ENCODE measurements at places on chromosomes 2 and 18.

DNA sequence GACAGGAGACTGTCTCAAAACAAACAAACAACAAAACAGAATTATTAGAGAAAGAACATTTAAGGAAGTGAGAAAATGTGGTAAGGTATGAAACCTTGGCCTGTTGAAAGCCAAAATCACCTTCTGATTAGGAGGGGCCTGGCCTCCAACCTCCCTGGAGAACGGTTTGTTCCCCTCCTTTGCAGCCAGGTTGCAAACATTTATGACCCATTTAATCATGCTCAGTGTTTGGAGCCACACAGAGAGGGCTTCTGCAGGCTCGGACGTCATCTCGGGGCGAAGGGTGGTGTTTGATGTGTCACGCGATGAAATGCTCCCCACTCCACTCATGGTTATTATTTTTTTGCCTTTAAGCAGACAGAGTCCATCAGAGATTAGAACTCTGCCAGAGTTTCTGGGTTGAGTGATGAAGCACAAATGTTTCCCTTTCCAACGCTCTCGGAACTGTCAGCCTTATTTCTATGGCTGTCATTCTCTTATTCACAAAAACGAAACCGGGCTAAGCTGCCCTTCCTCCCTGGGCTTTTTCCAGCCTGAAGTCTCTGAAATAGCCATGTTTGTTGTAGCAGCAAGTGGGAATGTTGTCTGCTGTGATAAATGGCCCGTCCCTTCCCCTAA is 33.6 kb upstream of the ROCK2 start:
- no peak for DNase-seq

- DNase-seq, result no peak
Measured at GRCh38 chr2:127597046-127597983, 48.6 kb upstream of the GPR17 start.

GRCh38 chr18:63287691-63288220 is 31.8 kb downstream of the BCL2 start:
- DNase-seq, result no peak

DNA sequence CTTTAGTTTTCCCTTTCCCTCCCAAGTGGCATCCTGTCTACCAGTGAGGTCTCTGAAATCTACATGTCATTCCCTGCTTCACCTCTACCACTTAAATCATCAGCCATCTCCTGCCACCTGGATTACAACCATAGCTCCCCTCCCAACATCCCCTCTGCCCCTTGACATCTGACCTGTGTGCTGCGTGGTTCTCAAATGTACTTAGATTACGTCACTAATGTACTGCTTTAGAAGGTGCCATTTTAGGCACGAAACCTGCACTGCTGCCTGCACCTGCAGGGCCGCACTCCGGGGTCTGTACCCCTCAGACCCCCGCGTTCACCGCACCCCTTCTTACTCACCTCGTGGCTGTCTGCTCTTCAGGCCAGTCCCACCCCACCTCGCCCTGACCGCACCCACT is 395.1 kb upstream of the MYT1L start:
- no peak for DNase-seq

GRCh38 chr2:23432531-23432930 is 47.6 kb downstream of the KLHL29 start:
- no peak for DNase-seq

- DNase-seq, result no peak
Measured at GRCh38 chr2:142983174-142983573, 105.7 kb downstream of the KYNU start.
